CD4-positive, CD25-positive, alpha-beta regulatory T cell (primary cell): ENCODE measurements at places on chromosomes 11 and 22. TPM values are rescaled to one million over a fixed set of nuclear protein-coding genes. Genes with fewer than 3 reads are reported as not detected.

DNA sequence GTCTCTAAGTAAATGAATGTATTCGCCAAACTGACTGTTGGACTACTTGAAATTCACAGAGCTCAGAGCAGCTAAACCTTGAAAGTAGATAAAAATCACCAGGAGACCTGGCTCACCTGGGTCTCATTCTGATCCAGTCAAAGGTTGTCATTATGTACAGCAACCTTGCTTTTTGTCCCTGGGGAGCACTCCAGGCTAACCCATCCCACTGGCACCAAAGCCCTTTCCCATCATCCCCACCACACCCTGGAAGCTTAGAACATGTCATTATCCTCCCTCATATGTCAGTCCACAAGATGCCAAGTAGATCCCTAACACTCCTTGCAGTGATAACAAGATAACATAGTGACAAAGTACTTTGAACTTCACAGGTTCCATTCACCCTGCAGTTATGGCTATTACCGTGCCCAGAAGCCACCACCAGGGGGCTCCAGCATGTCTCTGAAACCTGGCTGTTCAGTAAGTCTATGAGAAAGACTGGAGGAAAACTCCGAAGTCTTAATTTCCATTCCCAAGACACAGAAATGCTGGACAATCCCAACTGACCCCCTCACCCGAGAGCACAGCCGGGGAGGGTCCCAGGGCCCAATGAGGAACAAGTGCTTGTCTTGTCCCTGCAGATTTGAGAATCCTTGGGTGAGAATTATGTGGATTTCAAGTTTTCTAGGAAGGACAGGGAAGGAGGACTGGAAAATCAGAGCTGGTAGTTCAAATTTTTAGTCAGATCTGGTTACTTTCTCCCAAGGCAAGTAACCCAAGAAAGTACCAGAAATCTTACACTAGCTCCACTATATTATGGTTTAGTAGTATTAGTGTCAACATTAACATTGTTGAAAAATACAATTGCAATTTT lies 43.0 kb upstream of the USP47 start:
- peaks cover 23% of the 10 kb centered on the region for H3K27me3 ChIP-seq
- no peaks in the 10 kb centered on the region for H3K36me3 ChIP-seq
- peak; percentile 74 for DNase-seq
- H3K27ac ChIP-seq = no peak overlapping the region

- no peak overlapping the region for H3K27ac ChIP-seq
- peaks cover 2% of the 10 kb centered on the region for H3K27me3 ChIP-seq
- DNase-seq = peak; percentile 64
- H3K4me3 ChIP-seq = no peak overlapping the region
- H3K4me1 ChIP-seq = no peaks in the 10 kb centered on the region
- no peaks in the 10 kb centered on the region for H3K36me3 ChIP-seq
Measured at GRCh38 chr11:72446929-72447769, 12.8 kb upstream of the CLPB start.

The LGALS1 gene
- 209 TPM for total RNA-seq

GRCh38 chr11:12150831-12151382 lies 40.5 kb downstream of the MICAL2 start:
- no peak overlapping the region for H3K4me3 ChIP-seq
- H3K27me3 ChIP-seq = no peaks in the 10 kb centered on the region
- H3K36me3 ChIP-seq = peaks cover 3% of the 10 kb centered on the region
- H3K4me1 ChIP-seq = peaks cover 8% of the 10 kb centered on the region
- no peak overlapping the region for H3K27ac ChIP-seq
- DNase-seq = no peak

- no peak overlapping the region for H3K27ac ChIP-seq
- H3K27me3 ChIP-seq = no peaks in the 10 kb centered on the region
- no peaks in the 10 kb centered on the region for H3K4me1 ChIP-seq
- peaks cover 76% of the 10 kb centered on the region for H3K36me3 ChIP-seq
Measured at GRCh38 chr11:8642196-8642841, 40.1 kb downstream of the TRIM66 start.

- DNase-seq = peak; percentile 43
- H3K4me3 ChIP-seq = no peak overlapping the region
- no peaks in the 10 kb centered on the region for H3K36me3 ChIP-seq
- no peak overlapping the region for H3K27ac ChIP-seq
- H3K4me1 ChIP-seq = peaks cover 6% of the 10 kb centered on the region
Measured at GRCh38 chr11:119363851-119364590, 17.5 kb downstream of the USP2 start.

GRCh38 chr11:32821917-32822560 lies 7.7 kb upstream of the PRRG4 start:
- no peak overlapping the region for H3K27ac ChIP-seq
- H3K4me3 ChIP-seq = no peak overlapping the region
- H3K36me3 ChIP-seq = no peaks in the 10 kb centered on the region
- H3K27me3 ChIP-seq = no peaks in the 10 kb centered on the region

- H3K36me3 ChIP-seq = no peaks in the 10 kb centered on the region
- H3K4me3 ChIP-seq = no peak overlapping the region
- H3K27me3 ChIP-seq = peaks cover 17% of the 10 kb centered on the region
- DNase-seq = no peak
- H3K27ac ChIP-seq = no peak overlapping the region
- no peaks in the 10 kb centered on the region for H3K4me1 ChIP-seq
Measured at GRCh38 chr22:22999523-22999922, 70.8 kb upstream of the GNAZ start.

The OR52A1 gene
- not detected for total RNA-seq

The MRGPRX3 gene
- not detected for total RNA-seq

DNA sequence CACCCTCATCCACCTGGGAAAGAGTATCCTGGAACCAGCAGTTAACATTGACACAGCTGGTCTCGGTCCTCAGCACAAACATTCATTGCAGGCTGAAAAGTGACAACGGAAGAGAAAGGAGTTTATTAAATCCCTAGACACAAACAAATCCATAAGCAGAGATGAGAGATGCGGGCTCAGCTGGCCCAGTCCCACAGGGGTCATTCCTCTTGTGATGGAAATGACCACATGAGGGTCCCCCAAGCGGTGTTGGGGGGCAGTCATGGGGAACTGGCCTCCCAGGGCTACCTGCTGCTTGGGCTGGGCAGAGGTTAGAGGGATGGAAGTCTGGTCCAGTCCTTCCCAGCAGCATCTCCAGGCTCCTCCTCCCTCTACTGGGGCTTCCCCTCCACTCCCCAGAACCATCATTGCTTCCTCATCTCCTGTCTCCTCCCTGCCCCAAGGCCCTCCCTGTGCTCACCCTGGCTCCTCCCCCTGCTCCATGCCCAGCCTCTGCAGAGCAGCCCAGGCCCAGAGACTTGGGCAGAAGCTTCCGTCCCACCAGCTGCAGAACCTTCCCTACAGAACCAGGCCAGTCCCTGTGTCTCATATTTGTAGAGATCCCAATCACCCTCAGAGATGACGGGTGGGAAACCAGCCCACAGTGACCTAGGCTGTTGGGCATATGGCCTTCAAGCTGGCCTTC lies 5.4 kb upstream of the IGLL5 start:
- no peaks in the 10 kb centered on the region for H3K4me1 ChIP-seq
- no peak overlapping the region for H3K27ac ChIP-seq
- DNase-seq = peak; percentile 17
- no peaks in the 10 kb centered on the region for H3K36me3 ChIP-seq
- H3K27me3 ChIP-seq = peaks cover 2% of the 10 kb centered on the region
